ENCODE measurements at places on chromosomes 16 and 17.

- no peak for DNase-seq
Measured at GRCh38 chr17:57895382-57896060, 45.7 kb upstream of the MRPS23 start.

- no peak for DNase-seq
Measured at GRCh38 chr17:76640550-76641380, 2.8 kb downstream of the ST6GALNAC1 start.

- DNase-seq: no peak
Measured at GRCh38 chr16:2230376-2230775, 5.9 kb upstream of the DNASE1L2 start.

- no peak for DNase-seq
Measured at GRCh38 chr17:39527220-39527813, 66.0 kb downstream of the CDK12 start.

DNA sequence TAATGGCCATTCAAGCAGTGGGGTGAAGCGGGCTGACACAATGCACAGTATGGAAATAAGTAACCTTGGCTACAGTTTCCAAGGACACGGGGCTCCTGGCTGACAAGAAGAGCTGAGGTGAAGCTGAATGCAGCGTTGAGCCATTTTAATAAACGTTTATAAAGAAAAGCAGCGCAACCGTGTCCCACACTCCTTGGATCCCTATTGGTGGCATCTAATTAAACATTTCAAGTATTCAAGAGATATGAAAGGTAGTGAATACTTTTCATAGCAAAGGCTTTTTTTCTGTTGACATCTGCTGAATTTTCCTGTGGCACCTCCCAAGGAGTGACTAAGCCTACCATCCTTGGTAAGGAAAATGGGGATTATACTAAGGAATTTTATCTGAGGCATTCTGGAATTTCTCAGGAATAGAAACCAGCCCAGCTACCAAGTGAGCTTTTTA lies 26.5 kb downstream of the DUSP14 start:
- DNase-seq: peak; percentile 22

DNA sequence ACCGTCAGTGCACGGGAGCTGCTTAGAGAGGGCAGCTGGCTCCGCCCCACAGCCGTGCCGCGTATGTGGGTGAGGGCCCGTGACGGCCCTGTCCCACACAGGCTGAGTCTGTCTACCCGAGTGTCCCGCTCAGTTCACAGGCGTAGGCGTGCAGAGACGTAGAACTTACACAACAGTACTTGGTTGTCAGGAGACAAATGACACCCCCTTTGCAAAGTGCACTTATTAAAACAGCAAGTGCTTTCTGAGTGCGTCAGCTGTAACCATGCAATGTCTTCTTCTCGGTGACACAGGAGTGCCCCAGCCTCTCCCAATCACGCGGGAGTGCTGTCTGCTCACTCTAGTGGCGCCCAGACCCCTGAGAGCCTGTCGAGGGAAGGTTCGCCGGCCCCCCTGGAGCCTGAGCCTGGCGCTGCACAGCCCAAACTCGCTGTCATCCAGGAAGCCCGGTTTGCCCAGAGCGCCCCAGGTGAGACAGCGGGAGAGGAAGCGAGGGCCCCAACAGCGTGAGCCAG lies 64.2 kb downstream of the FOXK2 start:
- DNase-seq: no peak

DNA sequence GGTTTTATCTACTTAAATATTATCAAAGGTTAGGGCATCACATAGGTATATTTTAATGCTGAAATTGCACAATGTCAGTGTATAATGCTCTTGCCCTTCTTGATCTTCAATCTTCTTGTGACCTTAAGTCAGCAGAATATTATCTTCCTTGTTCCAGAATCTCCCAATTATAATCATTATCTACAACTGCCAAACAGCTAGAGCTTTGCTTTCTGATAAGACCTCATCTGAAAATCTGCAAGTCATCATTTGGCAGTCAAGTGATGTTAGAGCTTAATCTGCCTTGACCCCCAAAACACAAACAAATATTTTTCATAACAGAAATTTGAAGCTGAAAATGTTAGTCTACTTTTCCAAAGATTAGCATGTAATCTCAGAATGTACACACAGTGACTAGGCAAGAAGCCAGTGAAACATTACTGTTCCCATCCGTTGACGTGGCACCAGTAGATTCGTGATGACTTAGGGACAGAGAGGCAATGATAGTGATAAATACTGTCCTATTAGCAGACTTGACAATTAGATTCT lies 19.8 kb downstream of the REXO5 start:
- no peak for DNase-seq

- no peak for DNase-seq
Measured at GRCh38 chr17:7435676-7436555, 681 bp downstream of the TMEM102 start.

- DNase-seq: no peak
Measured at GRCh38 chr17:3513305-3514035, 37.7 kb downstream of the ASPA start.

DNA sequence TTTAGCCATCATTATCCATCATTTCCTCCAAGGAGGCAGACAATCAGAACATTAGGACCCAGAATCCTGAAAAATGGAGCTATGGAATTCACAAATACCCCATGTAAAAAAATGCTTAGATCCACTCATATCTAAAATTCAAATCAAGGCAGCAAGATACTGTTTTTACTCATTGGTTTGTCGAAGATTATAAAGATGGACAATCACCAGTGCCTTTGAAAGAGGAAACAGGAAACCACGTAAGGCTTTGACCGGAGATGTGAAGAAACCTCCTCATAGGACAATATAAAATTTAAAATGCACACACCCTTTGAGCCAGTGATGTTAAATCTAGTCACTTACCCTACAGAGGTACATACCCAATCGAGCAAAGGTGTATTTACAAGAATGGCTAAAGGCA lies 130.0 kb downstream of the XYLT1 start:
- no peak for DNase-seq

- DNase-seq: peak; percentile 74
Measured at GRCh38 chr16:57815987-57816745, 13.9 kb upstream of the KIFC3 start.

DNA sequence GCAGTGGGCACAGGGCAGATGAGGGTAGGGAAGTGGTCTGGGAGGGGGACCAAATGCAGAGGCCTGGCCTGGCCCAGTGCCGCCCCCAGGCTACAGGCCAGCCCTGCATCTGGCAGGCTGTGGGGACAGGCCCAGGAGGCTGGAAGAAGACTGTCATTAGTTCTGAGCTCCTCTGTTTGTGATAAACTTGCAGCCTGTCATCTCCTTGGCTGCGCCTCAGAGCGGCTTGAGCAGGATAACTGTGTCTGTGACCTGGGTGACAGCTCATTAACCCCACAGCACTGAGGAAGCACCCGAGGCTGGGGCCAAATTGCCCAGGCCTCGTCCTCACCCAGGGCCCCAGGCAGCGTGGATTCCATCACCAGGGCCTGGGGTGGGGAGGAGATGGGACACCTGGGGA lies 23.9 kb downstream of the ABCC3 start:
- no peak for DNase-seq

All from H54 (cell line).